ENCODE measurements at places on chromosomes 3 and 15.

- no peak for DNase-seq
Observed at GRCh38 chr15:92122259-92122658, 268.8 kb downstream of the SLCO3A1 start.

- no peak for DNase-seq
Observed at GRCh38 chr3:142618917-142619461, 22.8 kb downstream of the PLS1 start.

DNA sequence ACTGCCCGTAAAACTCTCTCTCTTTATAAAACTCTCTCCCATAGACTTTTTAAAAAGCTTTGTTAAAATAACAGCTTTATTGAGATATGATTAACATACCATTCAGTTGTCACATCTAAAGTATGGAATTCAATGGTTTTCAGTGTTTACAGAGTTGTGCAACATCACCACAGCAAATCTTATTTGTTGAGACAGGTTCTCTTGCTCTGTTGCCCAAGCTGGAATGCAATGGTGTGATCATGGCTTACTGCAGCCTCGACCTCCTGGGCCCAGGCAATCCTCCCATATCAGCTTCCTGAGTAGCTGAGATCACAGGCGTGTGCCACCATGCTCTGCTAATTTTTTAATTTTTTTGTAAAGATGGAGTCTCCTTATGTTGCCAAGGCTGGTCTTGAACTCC, 35.9 kb upstream of the TRAK1 start:
- DNase-seq, result no peak

DNA sequence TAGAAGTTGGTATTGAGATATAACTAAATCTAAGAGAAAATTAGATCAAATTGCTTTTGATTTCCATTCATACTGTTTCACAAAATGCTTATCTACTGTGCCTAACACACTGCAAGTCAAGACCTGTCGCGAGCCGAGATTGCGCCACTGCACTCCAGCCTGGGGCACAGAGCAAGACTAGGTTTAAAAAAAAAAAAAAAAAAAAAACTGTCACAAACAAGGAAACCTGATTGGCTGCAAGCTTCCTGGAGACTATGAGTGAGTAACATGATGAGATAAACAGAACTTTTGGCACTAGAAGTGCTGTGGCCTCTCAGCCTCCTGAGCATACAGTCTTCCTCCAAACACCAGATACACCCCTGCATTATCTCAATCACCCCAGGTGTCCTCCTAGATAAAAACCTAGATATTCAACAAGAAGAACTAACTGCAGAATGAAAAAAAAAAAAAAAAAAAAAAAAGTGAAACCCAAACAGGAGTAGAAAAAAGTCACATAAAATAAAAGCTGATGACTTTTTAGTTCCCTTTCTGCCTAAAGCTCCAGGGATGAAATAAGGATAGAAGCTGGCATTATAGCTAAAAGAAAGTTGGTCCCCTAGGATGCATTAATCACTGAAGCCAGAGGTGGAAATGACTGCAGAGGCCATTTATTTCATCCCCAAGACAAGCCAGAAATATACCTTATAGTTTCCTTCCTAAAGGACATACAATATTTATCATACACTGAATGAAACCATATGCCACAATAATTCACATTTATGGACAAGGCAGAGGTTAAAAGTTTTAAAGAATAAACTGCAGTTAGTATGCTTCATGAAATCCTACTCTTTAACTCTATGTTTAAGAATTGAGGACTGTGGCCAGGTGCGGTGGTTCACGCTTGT, 82.4 kb downstream of the P3H2 start:
- peak; percentile 81 for DNase-seq

- no peak for DNase-seq
Observed at GRCh38 chr15:83561661-83562060, 92.3 kb upstream of the ADAMTSL3 start.

- no peak for DNase-seq
Observed at GRCh38 chr3:58829321-58830000, 162.9 kb upstream of the FAM3D start.

GRCh38 chr3:96760956-96761355, 53.4 kb upstream of the EPHA6 start:
- no peak for DNase-seq

GRCh38 chr3:25648107-25648535, 16.6 kb downstream of the TOP2B start:
- peak; percentile 77 for DNase-seq

GRCh38 chr15:39963786-39964185, 29.9 kb downstream of the EIF2AK4 start:
- no peak for DNase-seq

DNA sequence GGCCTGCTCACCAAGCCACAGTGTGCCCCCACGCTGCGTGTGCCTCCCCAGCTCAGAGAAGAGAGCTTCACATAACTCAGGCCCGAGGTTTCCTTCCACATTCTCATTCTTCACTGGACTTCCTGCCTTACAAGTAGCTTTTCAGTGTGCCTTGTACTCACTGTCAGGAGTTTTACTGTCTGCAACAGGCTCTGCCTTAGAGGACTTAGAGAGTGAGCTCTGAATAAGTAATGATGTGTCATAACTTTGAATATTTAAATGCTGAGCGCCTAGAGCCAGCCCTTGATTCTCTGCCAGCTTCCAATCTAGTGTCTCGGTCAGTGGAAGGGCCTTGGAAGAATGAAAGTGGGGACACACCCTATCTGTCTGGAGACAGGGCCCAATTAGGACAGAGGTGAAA, 41.8 kb downstream of the ITGB5 start:
- peak; percentile 49 for DNase-seq

GRCh38 chr3:47227678-47228077, 54.9 kb downstream of the KIF9 start:
- no peak for DNase-seq

- no peak for DNase-seq
Observed at GRCh38 chr3:149055575-149055974, 30.8 kb downstream of the HLTF start.

DNA sequence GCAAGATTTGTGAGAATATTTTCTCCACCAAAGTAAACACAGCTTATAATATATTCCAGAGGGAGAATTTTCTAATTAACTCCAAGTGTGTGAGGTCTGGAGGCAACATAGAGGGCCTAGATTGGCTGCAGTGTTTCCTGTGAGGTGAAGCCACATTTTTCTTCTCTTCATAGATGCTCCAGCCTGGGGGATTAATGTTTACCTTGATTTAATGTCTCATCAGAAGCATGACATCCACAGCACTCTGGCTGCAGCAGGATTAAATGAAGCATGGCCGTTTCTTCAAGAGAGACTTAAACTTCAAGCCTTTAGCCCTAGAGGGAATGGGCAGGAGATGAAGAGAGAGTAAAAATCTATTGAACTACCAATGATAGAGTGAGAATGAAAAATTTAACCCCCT, 137.9 kb upstream of the ZBTB20 start:
- DNase-seq, result peak; percentile 71

- no peak for DNase-seq
Observed at GRCh38 chr3:17153209-17153608, 268.5 kb downstream of the PLCL2 start.

GRCh38 chr15:70486451-70487386, 276.6 kb downstream of the UACA start:
- peak; percentile 52 for DNase-seq

GRCh38 chr3:99532246-99532645, 106.1 kb upstream of the COL8A1 start:
- DNase-seq, result peak; percentile 74

DNA sequence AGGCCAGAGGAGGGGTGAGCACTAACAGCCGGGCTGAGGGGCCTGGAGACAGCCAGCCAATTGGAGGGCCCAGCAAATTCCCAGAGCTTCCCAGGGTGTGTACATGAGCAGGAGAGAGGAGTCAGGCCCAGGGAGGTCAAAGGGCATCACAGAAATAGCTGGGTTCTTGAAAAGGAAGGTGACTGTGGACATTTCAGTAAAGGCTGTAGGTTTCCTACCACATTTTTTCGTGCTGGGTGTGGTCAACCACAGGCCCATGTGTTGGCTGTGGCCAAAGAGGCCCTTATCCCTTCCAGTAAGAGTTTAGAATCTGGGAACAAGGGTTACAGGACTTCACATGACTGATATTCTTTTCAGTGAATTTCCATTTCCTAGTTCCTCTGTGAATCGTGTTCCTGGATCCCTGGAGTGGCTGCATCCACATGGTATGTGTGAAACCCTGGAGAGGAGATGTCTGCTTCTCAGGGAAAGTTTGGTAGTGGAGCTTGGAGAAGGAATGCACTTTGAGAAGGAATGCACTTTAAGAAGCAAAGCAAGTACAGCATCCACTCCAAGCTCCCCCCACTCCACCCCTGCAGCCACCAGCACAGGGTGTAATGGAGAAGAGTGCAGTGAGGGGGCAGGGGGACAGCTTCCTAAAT, 73.2 kb upstream of the HEG1 start:
- no peak for DNase-seq

DNA sequence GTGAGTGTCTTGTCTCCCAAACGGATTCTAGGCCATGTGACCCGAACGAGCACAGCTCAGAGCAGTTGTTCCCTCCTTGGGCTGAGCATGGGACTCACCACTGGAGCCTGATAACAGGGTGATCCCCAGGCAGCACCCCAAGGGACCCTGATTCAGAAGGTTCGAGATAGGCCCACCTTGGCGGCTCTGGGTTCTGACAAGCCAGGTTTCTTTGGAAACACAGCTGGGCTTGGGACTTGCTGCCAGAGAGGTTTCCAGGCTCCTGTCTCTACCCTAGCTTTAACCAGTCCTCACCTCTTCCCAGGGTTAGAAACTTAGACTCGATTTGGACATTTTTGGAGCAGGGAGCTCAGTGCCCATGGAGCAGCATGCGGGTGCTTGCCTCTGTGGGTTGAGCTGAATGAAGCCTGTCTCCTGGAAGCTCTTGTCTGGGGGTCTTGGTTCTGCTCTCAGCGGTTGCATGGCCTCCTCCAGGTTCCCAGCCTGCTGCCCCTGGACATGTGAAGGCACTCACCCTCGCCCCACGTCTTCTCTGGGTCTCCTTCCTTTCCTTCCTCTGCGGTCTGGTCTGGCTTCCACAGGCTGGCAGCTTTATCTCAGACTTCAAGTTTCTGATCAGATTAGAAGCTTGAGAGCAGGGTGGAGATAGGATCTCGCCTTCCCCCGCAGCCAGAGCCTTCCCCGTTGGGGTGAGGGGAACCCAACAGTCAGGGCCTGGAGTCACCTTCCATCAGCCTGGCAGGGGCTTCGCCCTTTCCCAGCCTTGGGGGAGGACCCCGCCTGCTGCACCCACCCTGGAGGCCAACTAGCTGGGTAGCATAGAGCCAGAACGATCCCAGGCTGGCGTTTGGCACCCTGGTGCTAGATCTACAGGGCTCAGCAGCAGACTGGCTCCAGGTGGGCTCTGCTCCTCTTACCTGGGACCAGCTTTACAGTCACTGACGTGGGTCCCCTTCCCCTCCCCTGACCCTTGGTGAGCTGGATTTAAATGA, 21.0 kb downstream of the PAQR5 start:
- DNase-seq, result no peak

DNA sequence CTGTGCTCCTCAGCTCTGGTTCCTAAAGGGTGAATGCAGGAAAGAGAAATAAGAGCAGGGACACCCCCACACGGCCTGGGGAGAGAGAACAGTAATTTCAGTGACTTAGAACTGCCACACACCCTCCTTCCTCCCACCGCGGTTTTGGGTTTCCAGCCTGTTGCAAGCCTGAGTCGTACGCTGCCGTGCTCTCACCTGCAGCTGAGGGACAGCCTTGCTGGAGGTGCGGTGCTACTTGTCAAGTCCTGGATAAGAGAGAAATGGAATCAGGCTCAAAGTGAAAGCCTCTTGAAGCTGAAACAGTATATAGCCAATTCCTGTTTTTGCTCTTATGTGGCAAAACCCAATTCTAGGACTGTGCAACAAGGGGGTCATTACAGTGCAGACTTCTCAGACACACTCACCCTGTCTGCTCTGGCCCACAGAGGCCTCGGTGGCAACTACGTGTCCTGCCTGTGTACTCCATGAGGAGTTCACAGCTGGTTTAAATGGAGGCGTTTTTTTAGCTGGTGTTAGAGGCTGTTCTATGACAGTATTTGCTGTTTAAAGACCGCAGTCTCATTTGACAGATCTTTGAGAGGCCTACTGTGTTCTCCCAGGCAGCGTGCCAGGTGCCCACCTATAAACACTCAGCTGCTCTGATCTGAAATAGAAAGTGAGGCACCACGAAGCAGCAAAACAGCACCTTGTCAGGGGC, 42.9 kb downstream of the TBC1D2B start:
- DNase-seq, result no peak

DNA sequence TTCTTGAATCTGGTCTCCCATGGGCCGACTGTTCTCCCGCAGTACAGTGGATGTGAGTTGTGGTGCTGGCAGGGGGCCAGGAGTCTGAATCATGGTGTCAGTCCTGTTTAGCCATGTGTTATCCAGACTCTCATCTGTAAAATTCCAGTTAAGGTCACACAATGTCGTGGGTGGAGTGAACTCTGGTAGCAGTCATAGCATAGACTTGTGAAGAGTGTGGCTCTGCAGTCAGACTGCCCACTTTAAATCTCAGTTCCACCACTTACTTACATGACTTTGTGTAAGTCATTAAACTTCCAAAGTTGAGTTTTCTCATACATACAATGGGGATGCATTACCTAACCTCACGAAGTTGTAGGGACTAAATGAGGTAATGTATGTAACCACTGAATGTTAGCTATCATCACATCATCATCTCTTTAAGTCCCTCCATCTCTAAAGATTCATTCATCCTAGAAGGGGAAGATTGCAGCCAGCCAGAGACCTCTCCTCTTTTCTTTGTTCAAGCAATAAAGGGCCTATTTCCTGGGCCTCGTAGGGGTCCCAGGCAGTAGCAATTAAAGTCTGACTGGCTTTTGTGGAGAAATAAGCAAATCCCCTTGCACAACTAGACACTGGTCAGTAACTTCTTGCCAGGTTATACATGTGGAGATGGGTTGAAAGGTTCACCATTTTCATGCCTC, 93.9 kb downstream of the PCCB start:
- DNase-seq, result peak; percentile 58

- DNase-seq, result peak; percentile 3
Observed at GRCh38 chr15:64749999-64750657, 25.3 kb downstream of the RBPMS2 start.

- no peak for DNase-seq
Observed at GRCh38 chr3:68757157-68757556, 175.2 kb downstream of the TAFA4 start.

DNA sequence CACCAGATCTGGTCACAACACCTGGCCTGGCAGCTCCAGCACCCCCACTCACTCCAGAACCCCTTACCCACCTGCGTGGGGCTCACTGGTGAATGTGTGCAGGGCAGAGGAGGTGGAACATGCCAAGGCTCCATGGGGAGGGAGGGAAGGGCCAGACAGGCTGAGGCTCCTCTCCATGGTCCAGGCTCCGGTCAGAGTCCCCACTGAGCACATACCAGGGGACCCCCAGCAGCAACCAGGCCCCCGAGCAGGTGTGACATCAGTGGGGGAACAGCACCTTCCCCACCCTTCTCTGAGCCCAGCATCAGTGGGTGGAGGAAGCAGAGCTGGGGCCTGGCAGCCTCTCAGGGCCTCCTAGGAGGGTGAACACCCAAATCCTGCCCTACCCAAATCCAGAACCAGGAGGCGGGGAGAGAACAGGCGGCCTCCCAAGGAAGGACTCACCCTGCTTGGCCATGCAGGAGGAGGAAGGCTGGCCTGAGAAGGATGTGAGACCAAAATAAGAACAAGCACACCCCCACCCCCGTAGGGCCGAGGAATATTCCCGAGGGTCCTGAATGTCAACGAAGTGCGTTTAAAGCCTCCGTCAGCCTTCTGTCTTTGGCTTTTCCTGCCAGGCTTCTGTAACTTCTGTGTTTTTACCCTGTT, 1.1 kb upstream of the GP9 start:
- no peak for DNase-seq
